ENCODE measurements at places on chromosomes 1 and 21.
A peak's percentile ranks its signal among the peaks of the same experiment; 100 is the strongest.

DNA sequence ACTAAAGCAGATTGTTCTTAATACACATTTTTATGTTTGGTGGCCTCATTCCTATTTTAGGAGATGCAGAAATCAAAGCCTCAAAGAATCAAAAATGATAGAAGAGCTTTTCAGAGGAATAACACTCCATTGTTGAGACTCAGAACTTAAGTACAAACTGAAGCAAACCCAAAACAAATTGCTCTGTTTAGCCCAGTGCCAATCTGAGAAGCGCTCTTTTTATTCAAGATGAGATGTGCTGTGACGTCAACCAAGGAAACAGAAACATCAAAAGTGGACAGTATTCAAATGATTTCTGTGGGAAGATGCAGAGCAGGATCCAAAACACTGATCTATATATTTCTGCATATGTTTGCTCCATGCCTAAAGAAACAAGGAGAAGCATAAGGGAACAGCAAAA lies 18.0 kb downstream of the COLGALT2 start:
- DNase-seq, result no peak

DNA sequence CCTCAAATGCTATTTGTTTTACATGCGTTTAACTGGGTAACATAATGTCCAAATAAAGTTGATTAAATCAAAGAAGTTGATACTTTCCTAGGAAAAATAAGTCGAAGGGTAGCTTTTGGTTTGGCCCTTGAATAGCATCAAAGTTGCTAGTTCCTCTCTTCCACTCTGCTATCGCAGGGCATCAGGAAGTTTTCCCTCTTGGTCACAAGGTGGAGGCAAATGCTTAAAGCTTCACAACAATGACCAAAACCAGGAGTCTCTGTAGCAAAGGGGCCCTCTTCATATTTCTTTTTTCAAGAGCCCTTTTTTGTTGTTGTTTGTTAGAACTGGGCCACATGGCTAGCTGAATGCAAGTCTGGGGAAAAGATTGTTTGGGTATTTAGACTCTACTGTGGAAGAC lies 668.4 kb downstream of the KCNT2 start:
- peak; percentile 15 for DNase-seq

DNA sequence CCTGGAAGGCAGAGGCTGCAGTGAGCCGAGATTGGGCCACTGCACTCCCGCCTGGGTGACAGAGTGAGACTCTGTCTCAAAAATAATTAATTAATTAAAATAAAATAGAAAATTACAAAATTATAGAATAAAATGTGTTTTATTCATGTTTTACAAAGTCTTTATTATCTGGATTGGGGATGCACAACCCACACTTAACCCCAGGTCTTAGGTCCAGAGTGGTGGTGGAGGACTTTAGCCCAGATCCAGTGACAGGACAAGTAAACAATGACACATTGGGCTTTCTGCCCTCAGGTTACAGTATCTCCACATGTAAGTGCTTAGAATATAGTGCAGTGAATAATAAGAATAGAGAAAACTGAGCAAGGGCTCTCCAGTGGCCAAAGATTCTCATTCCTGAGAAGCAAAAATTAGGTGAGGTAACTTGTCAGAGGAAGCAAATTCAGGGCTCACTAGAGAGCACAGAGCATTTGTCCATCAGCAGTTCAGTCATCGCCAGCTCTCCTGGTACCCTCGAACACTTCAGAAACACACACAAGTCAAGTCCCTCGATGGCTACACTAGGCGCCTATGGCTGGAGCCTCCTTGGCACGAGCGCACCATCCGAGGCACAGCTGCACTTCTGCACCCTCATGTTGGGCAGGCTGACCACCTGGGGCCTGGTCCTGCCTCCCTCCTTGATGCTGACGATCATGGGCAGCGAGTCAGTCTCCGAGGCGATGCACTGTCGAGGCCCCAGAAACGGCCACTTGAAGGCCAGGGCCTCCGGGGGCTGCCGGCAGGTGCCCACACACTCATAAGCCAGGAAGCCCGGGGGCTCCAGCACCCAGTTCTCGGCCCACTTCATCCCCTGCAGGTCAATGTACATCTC lies 2.6 kb downstream of the LEFTY1 start:
- DNase-seq, result no peak

DNA sequence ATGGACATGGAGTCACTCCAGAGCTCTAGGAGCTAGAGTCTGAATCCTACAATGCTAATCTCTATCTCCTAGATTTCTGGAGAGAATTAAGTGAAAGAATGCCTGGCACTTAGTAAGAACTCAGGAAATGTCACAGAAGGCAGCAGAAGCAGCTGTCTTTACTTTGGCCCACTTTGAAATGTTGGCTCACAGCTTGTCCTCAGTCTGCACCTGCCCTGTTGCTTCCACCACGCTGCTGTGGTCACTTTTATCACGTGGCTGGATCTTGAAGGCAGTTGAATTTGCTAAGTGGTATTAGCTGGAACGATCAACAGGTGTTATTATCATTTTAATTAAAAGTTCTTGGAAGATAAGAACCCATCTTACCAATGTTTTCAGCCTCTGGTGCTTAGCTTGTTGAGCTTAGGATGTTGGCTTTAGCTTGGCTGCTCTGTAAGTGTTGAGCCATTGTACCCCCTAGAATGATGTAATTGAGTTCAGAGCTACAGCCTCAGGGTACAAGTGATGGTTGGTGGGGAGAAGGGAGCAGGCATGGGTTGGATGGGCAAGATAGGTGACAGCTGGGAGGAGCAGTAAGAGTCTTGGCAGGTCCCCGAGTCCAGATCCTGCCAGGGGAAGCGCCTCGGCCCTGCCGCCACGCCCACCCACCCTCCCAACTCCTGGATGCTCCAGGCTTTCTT lies 41.9 kb upstream of the EPS8L3 start:
- DNase-seq, result no peak

GRCh38 chr1:204340081-204340889 lies 19.4 kb downstream of the PLEKHA6 start:
- no peak for DNase-seq

All from K562 (cell line).